ENCODE measurements at places on chromosomes 3 and 15.

GRCh38 chr3:11195201-11195600 is 40.9 kb downstream of the HRH1 start:
- DNase-seq, result no peak

- DNase-seq, result no peak
Observed at GRCh38 chr15:42068601-42069000, 25.8 kb downstream of the PLA2G4D start.

DNA sequence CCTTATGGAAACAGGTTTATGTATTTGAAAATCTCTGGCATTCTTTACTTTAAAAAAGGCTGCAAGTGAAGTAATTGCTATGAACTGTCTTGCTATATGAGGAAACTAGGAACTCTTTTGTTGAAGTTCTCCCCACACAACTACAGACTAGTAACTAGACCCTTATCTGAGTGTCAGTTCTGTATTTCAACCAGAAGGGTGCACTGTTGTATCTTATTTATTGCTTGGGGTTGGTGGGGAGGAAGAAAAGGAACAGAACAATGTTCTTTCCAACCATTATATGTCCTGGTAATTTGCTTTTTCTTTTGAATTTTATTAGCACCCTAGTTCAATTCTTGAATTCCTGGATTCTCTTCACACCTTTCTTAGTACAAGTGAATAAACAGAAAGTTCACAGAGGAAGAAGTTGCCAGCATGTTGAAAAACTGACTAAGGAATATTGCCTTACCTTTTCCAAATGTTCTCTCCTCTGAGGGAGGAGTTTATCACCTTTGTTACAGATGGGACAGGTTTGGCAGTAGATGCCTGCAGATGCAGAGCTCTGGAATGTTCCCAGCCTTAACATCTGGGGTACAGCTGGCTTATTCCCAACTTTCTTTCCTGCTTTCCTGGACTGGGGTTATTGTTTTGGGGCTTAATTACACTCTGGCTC is 162.4 kb upstream of the CFAP20DC start:
- DNase-seq, result no peak

GRCh38 chr3:72661115-72661457 is 187.2 kb downstream of the SHQ1 start:
- no peak for DNase-seq

- DNase-seq, result no peak
Observed at GRCh38 chr3:5583920-5584319, 396.4 kb downstream of the EDEM1 start.

- no peak for DNase-seq
Observed at GRCh38 chr15:78988361-78988911, 43.6 kb upstream of the CTSH start.

DNA sequence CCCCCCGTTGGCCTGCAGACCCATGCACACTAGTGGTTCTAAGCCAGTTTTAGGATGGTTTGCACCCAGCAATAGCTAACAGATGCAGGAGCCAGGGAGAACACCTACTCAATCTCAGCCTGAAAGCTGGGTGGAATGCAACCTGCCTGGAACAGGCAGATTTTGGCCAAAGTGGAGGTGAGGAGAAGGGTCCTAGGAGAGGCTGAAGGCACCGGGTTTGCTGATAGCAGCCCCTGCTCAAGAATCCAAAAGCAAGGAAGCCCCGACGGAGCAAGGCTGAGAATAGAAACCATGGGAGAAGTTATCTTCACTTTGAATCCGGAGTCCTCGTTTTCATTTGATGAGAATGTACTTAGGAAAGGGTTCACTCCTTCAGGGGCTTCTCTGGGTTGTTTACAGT is 9.9 kb downstream of the RRP9 start:
- DNase-seq, result no peak

Data from CD4-positive, alpha-beta T cell (primary cell).